Gastrocnemius medialis (tissue), 4 donors: ENCODE measurements at places on chromosomes 3 and 15. TPM values are rescaled to one million over a fixed set of nuclear protein-coding genes. Genes with fewer than 3 reads are reported as not detected.

DNA sequence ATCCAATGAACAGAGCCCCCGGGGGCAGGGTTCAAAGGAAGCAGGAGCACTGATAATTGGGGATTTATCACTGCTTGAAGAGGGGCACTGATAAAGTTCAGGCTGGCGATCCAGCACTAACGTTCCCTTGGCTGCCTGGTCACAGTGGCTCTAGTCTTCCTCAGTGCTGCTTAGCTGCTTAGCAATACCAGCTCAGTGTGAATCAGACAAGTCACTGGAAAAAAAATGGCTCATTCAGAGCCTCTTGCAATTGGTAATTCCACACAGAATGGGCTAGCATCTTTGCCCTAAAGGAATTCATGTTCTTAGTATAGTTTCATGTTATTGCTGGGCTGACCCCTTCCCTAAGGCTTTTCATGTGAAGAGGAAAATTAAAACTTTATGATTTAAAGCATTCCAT lies 95.7 kb upstream of the SLC2A2 start:
- H3K36me3 ChIP-seq, result peaks cover 38% of the 10 kb centered on the region
- no peak for DNase-seq
- no peak overlapping the region for H3K27ac ChIP-seq
- H3K27me3 ChIP-seq, result no peaks in the 10 kb centered on the region
- no peaks in the 10 kb centered on the region for H3K4me1 ChIP-seq
- no peak overlapping the region for H3K4me3 ChIP-seq

DNA sequence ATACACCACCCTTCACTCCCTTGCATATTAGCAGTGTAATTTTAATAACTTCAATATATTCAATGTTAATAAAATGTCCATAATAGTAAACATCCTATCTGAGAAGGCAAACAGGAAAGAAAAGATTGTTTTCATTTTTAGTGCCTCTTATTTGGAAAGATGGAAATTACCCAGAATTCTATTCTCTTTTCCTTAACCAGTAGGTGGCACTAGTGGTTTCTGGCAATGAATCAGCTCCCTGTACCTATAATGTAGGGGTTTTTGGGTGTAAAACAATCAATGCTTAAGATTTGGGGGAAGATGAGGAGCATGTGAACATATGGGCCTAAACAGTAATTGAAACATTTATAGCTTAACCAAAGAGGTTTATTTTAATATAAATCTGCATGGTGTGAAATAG lies 5.7 kb upstream of the SEMA6D start:
- peaks cover 3% of the 10 kb centered on the region for H3K4me1 ChIP-seq
- no peak for DNase-seq
- H3K27ac ChIP-seq, result no peak overlapping the region
- no peak overlapping the region for H3K4me3 ChIP-seq
- H3K36me3 ChIP-seq, result no peaks in the 10 kb centered on the region
- H3K27me3 ChIP-seq, result no peaks in the 10 kb centered on the region

The MST1R gene
- total RNA-seq, result 0.81 TPM

GRCh38 chr3:56613016-56613415 lies 56.0 kb downstream of the CCDC66 start:
- no peak overlapping the region for H3K4me3 ChIP-seq
- H3K27ac ChIP-seq, result no peak overlapping the region
- peaks cover 34% of the 10 kb centered on the region for H3K36me3 ChIP-seq
- no peaks in the 10 kb centered on the region for H3K27me3 ChIP-seq
- H3K4me1 ChIP-seq, result no peaks in the 10 kb centered on the region

- no peaks in the 10 kb centered on the region for H3K27me3 ChIP-seq
- no peak overlapping the region for H3K4me3 ChIP-seq
- no peak for DNase-seq
Observed at GRCh38 chr3:174023421-174023820, 625.9 kb downstream of the NLGN1 start.

DNA sequence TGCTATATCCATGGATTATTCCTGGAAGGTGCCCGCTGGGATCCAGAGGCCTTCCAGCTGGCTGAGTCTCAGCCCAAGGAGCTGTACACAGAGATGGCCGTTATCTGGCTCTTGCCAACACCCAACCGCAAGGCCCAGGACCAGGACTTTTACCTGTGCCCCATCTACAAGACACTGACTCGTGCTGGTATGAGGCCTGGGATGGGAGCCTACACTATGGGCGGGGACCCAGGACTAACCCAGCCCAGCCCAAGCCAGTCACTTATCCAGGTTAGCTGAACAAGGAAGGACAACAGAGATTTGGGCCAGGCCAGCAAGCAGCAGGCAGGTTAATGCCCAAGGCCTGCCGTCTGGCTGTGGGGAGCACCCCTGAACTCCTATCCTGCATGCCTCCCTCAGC lies 45.3 kb downstream of the SEMA3G start:
- no peak for DNase-seq
- H3K27me3 ChIP-seq, result no peaks in the 10 kb centered on the region
- H3K4me3 ChIP-seq, result no peak overlapping the region

- no peaks in the 10 kb centered on the region for H3K4me1 ChIP-seq
- no peaks in the 10 kb centered on the region for H3K36me3 ChIP-seq
- no peak overlapping the region for H3K27ac ChIP-seq
- DNase-seq, result no peak
Observed at GRCh38 chr3:110193074-110193473, 855.7 kb upstream of the DPPA4 start.

- H3K4me3 ChIP-seq, result no peak overlapping the region
- no peaks in the 10 kb centered on the region for H3K27me3 ChIP-seq
Observed at GRCh38 chr3:25801786-25802185, 11.9 kb downstream of the OXSM start.

The ATP6V1A gene
- 11.3 TPM for total RNA-seq
